Ecto neural progenitor cell (in vitro differentiated cells): ENCODE measurements at places on chromosomes 1 and 21.

GRCh38 chr1:223046011-223046410 is 97.0 kb downstream of the TLR5 start:
- DNase-seq, result no peak

- DNase-seq, result peak; percentile 53
Observed at GRCh38 chr1:20733360-20733975, 965 bp upstream of the SH2D5 start.

- peak; percentile 46 for DNase-seq
Observed at GRCh38 chr21:37119421-37120218, 46.6 kb downstream of the TTC3 start.

GRCh38 chr1:96808191-96808590 is 86.6 kb downstream of the PTBP2 start:
- no peak for DNase-seq

- DNase-seq, result no peak
Observed at GRCh38 chr1:83102630-83103071, 896.3 kb downstream of the TTLL7 start.

DNA sequence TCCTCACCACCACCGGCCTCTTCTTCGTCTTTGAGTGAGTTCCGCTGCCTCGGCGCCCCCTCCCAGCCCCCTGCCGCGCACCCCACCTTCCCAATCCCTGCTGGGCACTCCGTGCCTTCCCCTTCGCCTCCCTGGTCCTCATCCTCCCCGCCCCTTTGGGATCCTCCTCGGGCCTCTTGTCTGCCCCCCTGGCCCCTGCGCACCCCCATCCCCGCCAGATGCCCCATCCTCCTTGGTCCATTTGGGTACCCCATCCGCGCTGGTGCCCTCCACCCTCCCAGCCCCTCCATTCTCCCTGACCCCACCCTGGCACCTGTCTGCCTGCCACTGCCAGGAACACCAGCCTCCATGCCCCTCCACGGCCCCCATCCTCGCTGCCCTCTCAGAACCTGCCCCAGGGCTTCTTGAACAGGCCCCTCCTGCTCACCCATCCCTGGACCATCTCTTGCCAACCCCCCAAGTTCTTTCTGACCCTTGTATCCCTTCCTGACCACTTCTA is 667 bp downstream of the ZDHHC18 start:
- DNase-seq, result no peak

DNA sequence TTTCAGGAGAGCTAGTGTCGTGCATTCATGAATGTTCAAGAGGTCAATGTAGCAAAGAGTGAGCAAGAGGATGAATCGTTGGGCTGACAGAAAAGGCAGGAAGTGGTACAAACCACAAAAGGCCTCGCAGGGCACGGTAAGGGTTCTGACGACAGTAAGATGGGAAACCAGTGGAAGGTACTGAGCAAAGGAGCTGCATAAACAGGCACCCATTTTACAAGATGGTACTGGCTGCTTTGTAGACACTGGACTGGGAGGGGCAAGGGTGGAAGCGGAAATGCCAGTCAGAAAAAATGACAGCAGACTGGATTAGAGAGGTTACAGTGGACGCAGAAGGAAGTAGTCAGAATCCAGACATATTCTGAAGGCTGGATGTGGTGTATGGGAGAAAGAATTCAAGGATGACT is 123.5 kb downstream of the PTPN14 start:
- DNase-seq, result no peak

- no peak for DNase-seq
Observed at GRCh38 chr1:71948561-71948960, 333.8 kb downstream of the NEGR1 start.

- DNase-seq, result no peak
Observed at GRCh38 chr1:148263906-148264255, 111.8 kb upstream of the NBPF11 start.

- DNase-seq, result no peak
Observed at GRCh38 chr1:182845379-182845778, 6.2 kb downstream of the DHX9 start.

GRCh38 chr1:192311281-192311680 is 5.5 kb upstream of the RGS21 start:
- DNase-seq, result no peak

- DNase-seq, result no peak
Observed at GRCh38 chr1:202952818-202953217, 5.3 kb downstream of the ADIPOR1 start.

DNA sequence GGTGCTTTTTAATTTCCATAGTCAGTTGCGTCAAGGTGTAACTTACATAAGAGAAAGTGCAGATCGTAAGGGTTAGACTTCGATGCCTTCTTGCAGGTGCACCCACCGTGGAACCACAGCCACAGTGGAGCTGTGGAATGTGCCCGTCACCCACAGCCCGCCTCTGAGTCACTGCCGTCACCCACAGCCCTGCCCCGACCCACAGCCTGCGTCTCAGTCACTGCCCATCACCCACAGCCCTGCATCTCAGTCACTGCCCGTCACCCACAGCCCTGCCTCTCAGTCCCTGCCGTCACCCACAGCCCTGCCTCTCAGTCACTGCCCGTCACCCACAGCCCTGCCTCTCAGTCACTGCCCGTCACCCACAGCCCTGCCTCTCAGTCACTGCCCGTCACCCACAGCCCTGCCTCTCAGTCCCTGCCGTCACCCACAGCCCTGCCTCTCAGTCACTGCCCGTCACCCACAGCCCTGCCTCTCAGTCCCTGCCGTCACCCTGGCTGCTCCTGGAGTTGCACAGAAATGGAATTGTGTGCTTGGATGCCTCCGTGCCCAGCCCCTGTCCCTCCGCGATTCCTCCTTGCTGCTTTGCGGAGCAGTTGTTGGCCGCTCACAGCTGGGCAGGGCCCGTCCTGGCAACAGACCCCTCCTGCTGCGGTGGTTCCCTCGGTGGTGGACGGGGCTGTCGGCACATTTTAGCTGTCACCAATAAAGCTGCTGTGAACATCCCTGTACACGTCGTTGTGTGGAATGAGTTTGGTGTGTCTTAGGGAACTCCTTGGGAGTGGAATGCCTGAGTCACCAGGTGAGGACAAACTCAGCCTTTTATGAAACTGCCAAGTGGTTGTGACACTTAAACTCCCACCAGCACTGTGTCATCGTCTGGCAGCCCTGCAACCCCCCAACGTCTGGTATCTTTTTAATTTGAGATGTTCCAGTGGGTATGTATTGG is 44.9 kb upstream of the COL6A2 start:
- DNase-seq, result no peak

- DNase-seq, result no peak
Observed at GRCh38 chr1:3770047-3770765, 2.3 kb upstream of the SMIM1 start.

- no peak for DNase-seq
Observed at GRCh38 chr1:56145581-56145980, 433.8 kb downstream of the PLPP3 start.

DNA sequence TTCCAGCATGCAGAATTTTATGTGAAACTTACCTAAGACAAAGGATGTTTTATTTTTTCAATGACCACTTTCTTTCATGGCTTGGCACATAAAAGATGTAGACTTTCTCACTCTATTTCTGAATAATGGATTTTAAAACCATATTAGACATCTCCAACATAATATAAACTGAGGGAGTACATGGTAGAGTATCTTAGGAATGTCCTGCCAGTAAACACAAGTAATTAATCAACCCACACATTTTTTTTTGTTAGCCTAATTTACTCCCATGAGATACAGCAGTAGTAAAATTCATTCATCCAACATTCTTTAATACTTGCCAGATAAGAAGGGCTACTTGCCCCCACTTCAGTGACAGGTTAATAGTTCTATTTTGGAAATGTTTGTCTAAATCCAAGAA is 235.4 kb upstream of the ADAMTS5 start:
- DNase-seq, result no peak

DNA sequence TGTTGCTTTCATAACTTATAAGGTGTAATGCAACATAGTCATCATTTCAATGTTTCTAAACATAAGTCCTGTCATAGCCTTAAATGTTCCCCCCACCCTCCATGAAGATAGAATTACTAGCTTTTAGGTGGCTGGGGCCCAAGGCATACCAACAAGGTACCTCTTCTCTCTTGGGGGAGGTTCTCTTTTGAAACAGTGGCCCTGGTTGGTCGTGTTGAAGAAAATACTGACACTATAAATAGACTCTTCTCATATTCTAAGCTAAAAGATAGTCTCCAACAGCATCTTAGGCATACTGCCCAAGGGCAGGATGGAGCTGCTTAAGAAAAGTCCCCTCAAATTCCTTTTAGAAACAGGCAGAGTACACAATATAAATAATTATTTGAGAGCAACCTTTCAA is 255.0 kb downstream of the FAF1 start:
- no peak for DNase-seq

GRCh38 chr1:98783821-98784220 is 122.3 kb downstream of the SNX7 start:
- DNase-seq, result peak; percentile 59

- no peak for DNase-seq
Observed at GRCh38 chr21:26539566-26539965, 33.5 kb downstream of the CYYR1 start.

GRCh38 chr1:8965121-8965820 is 19.6 kb downstream of the CA6 start:
- no peak for DNase-seq

DNA sequence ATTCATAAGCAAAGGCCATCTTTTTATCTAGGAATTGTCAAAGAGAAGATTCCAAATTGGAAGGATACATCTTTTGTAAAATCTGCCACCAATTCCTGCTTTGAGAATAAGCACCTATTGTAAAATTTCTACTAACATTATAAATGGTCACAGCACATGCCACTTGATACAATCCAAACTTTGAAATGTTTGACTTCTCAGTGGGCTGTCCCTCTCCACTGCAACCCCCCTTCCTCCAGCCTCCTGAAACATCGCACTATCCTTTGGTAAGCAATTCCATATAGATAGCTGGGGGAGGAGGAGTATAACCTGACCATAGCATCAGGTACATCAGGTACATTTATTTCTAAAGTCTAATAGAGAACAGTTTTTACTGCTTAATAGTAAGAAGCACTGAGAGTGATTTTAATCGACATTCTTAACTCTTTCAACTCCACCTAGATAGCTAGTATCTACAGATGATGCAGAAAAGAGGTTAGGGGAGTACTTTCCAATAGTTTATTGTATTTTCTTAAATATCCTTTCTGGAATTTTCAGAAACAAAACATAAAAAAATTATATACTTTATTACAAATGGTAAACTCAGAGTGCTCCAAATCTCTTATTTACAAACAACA is 2.9 kb downstream of the JUN start:
- no peak for DNase-seq

GRCh38 chr1:174189428-174190062 is 30.2 kb downstream of the RABGAP1L start:
- no peak for DNase-seq

DNA sequence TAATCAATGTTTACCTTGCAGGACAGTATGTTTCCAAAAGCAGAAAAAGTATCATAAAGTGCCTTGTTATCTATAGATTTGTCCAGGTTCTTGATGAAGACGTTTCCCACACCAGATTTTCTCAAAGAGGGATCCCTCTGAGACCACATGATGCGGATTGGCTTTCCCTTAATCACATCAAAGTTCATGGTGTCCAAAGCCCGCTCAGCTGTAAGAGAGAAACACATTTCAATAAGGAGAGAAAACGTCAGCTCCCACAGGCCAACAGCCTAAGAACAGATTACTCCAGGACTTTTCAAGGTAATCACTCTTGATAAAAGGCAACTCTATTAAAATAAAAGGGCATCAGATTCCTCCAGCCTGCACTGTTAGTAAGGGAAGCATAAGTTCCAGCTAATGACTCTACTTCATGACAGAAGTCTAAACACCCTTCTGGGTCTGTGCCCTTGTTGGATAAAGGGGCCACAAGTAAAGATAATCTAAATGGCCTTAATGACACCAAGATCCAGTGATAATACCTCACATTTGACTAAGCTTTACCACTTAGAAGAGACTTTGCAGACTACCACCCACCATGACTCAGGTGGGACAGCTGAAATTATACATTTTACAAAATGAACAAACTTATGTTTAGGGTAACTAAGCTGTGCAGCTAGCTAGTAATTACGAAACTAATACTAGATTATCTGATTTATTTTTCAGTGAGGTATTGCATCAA is 4.1 kb downstream of the PABPC4 start:
- DNase-seq, result no peak

GRCh38 chr1:152515434-152515783 is 1.1 kb downstream of the CRCT1 start:
- DNase-seq, result no peak

DNA sequence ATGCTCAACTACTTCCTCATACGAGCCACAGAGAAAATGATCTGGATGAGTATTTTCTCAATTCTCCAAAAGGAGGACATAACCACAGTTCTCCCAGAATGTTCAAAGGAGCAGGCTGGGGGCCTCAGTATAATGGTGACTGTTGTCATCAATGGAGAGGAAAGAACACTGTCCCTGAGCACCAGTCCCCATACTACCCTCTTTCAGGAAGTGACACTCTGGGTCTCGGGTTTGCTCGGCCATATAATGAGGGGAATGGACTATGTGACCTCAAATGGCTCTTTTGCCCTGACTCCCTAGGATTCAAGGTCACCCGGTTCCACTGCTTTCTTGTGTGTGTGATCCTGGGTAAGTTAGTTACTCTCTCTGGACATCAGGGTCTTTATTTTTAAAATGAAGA is 22.8 kb downstream of the SLC9A1 start:
- DNase-seq, result no peak

DNA sequence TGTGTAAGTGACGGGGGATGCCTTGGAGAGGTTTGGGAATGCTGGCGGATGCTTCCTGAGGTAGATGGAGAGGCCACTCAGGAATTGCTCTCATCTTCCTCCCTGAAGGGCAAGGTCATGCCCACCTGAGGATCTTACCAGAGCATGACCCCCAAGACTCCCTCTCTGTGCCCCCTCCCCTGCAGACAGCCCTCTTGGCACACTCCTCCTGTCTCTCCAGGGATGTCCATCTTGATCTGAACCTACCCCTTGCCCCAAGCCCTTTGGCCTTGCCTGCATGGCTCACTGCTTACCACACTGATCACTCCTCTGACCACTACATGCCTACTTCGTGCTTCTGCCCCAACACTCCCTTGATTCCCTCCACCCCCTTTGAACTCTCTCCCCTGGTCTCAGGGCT is 17.9 kb upstream of the MPL start:
- no peak for DNase-seq

- no peak for DNase-seq
Observed at GRCh38 chr1:69835955-69836354, 268.2 kb downstream of the LRRC7 start.

- DNase-seq, result no peak
Observed at GRCh38 chr1:147496571-147497210, 44.6 kb upstream of the BCL9 start.
